Activated T-helper 1 cell treated with anti-CD3 and anti-CD28 coated beads, Interleukin-12 subunit alpha, Interleukin-12 subunit beta, Interleukin-2, Interleukin-4 antibody, amounts not matched to agents 30 ng/mL and 10 ng/mL and 1 ng/mL, durations not matched to agents 14 hours and 24 hours and 36 hours (primary cell): ENCODE measurements at places on chromosomes 7 and 10. TPM values are rescaled to one million over a fixed set of nuclear protein-coding genes. Genes with fewer than 3 reads are reported as not detected.

- no peak for DNase-seq
Observed at GRCh38 chr10:74763934-74764591, 62.3 kb upstream of the KAT6B start.

DNA sequence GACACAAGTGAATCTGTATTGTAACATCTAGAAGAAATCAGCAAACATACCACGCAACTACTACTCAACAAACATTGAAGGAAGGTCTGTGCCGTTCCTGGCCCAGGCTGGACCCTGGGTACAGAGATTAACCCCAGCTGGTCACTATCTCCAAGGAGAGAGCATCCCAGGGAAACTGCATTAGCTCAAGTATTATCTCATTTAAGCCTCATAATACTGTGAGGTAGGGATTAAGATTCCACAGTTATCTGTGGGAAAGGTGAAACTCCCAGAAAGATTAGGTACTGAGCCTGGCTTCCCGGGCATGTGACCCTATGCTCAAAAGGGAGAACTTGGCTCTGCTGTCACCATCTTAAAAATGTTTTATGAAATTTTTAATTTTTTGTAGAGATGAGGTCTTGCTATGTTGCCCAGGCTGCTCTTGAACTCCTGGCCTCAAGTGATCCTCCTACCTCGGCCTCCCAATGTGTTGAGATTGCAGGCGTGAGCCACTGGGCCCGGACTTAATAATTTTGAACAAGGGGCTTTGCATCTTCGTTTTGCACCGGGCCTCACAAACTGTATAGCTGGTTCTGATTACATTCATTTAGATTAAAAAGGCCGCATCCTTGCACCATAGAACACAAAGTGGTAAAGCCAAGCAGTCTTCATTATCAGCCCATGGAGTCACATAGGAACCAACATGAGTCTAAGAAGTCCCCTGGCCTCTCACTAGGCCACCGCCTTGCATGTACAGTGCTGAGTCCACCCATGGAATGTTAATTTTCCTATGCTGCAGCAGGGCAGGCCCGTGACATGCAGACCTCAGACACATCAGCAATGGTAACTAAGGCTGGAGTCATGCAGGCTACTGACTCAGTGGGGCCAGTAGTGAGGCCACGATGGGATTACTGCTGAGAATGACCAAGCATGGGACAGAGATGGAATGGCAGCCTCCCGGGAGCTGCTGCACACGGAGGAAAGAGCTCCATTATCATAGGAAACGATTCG, 5.5 kb upstream of the CTBP2 start:
- no peak for DNase-seq

DNA sequence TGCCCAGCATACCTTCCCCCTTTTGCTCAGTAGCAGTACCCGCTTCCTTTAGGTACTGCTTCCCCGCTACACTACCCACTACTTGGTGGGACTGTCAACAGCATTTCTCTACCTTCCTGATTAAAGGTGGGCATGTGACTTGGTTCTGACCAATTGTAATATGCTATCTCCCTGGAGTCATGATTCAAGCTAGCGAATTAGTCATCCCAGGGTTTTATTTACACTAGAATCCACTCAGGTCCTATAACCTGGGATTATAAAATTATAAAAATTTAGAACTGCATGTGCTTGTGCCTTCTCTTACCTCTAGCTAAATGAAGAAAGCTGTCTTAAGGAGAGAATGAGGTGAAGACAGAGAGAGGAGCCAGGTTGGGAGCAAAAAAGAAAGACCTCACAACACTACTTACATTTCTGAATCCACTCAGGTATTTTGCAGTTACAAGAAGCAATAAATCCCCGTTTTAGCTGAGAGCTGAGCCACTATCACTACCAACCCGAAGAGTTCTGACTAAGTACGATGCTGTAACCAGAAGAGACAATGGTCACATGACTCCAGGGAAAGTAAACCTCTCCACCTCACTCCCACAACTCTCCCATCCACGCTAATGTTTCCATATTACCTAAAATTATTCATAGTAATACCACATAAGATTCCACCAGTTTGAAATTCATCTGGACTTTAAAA, 9.7 kb downstream of the GBX1 start:
- no peak for DNase-seq

- DNase-seq: no peak
Observed at GRCh38 chr7:131637859-131638258, 81.4 kb upstream of the PODXL start.

GRCh38 chr10:77139252-77140160, 498.1 kb downstream of the KCNMA1 start:
- DNase-seq: no peak

- no peak for DNase-seq
Observed at GRCh38 chr7:127382301-127383085, 10.0 kb downstream of the ZNF800 start.

- no peak for DNase-seq
Observed at GRCh38 chr7:16721541-16721940, 32.0 kb upstream of the TSPAN13 start.

- DNase-seq: no peak
Observed at GRCh38 chr7:24227603-24228359, 56.2 kb upstream of the NPY start.

- DNase-seq: no peak
Observed at GRCh38 chr10:24238519-24239247, 29.7 kb downstream of the KIAA1217 start.

GRCh38 chr10:121583258-121583657, 15.0 kb downstream of the FGFR2 start:
- no peak for DNase-seq

GRCh38 chr7:7207876-7208275, 25.5 kb downstream of the C1GALT1 start:
- DNase-seq: no peak

- DNase-seq: no peak
Observed at GRCh38 chr7:49398236-49398635, 375.2 kb upstream of the VWC2 start.

GRCh38 chr10:132957131-132957530, 14.8 kb upstream of the CFAP46 start:
- DNase-seq: no peak

GRCh38 chr7:140003913-140004382, 58.8 kb downstream of the PARP12 start:
- peak; percentile 6 for DNase-seq

DNA sequence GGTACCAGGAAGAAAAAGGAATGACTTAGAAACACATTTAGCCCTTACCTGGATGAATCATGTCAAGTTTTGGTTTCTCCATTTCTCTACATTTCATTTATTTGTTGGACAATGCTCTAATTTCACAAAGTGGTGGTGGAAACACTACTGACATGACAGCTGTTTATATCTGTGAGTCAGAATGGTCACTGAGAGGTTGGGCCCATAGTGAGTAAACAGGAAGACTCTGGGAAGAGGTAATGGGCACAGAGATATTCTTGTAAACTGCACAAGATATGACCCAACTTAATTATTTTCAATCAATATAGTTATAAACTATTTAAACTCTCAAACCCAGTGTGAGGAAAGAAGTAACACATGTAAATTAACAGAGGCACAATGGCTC, 176.3 kb upstream of the MEOX2 start:
- DNase-seq: no peak

Gene CHRM2
- total RNA-seq: not detected in 2 replicates

Gene CRTAC1
- total RNA-seq: not detected in 2 replicates

Gene LIPK
- total RNA-seq: not detected in 2 replicates

Gene FKBP6
- not detected in 2 replicates for total RNA-seq

Gene IDI2
- not detected in 2 replicates for total RNA-seq

Gene SNCG
- total RNA-seq: 0.49 and 0.56 TPM in 2 replicates

Gene PTPN20
- 0.21 TPM in 1 of 2 replicates, not detected in the other for total RNA-seq

Gene COL17A1
- total RNA-seq: not detected in 2 replicates

Gene NOM1
- total RNA-seq: 46.4 and 50.9 TPM in 2 replicates
